ENCODE measurements at places on chromosomes 1 and 21.
A peak's percentile ranks its signal among the peaks of the same experiment; 100 is the strongest.

- no peak for DNase-seq
Observed at GRCh38 chr1:67833602-67833940, 304 bp upstream of the GNG12 start.

DNA sequence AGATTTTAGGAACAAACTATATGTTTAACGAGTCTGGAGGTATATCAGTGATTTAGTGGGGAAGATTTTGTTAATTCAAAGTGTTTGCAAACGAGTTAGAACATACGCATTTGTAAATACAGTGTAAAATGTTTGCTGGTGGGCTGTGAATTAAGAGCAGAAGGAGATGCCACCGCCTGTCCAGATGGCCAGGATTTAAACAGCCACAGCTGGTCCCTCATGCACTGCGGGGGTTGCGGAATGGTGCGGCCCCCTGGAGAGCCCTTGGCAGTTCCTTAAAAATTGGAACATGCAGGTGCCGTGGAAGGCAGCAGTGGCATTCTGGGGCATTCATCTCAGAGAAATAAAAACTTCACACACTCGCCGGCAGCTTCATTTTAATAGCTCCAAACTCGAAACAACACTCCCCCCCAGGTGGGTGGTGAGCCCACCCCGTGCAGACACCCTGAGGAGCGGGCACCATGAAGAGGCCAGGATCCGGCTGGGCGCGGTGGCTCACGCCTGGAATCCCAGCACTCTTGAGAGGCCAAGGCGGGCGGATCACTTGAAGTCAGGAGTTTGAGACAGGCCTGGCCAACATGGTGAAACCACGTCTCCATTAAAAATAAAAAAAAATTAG is 3.5 kb upstream of the C1orf159 start:
- DNase-seq, result peak; percentile 70

- DNase-seq, result peak; percentile 18
Observed at GRCh38 chr1:49333906-49334305, 557.2 kb upstream of the BEND5 start.

GRCh38 chr1:27690183-27690582 is 18.2 kb upstream of the IFI6 start:
- no peak for DNase-seq
